ENCODE measurements at places on chromosomes 7 and 10.

- DNase-seq, result no peak
These were observed 43.7 kb upstream of the WASL start for GRCh38 chr7:123792547-123792946.

GRCh38 chr7:32611201-32612099, 116.2 kb downstream of the AVL9 start:
- DNase-seq, result no peak

DNA sequence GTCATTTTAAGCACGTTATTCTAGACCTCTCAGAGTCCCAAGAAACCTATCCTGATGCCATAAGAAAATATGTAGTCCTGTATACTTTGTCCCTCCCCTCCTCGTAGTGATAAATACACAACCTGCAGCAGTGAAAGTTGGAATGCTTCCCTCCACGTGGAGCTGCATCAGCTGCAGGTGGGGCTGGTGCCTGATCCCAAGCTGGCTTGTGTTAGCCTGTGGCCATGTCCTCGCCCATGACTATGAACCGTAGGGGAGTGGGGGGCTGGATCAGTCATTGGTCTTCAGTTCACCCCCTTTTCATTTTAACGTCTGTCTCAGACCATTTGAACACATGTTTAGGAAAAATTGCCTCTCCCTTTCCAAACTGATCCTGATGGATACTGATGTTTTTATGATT, 171.4 kb upstream of the HABP2 start:
- DNase-seq, result no peak

DNA sequence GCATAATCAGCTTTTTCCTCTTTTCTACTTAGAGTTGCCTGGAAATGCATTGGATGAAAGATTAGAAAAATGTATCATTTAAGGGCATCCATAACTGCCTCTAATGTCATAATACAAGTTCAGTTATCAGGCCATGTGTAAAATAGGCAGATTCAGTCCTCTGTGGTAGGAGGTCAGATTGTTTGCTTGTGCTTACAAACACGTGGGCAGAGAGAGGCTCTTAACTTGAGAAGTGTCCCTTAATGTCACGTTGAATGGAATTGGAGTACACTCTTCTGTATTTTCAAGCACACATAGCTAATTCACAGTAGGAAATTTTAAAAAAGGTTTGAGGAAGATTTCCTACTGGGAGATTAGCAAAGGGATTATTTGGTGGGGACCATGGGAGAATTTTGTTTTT, 359.8 kb upstream of the MTPN start:
- DNase-seq, result no peak

DNA sequence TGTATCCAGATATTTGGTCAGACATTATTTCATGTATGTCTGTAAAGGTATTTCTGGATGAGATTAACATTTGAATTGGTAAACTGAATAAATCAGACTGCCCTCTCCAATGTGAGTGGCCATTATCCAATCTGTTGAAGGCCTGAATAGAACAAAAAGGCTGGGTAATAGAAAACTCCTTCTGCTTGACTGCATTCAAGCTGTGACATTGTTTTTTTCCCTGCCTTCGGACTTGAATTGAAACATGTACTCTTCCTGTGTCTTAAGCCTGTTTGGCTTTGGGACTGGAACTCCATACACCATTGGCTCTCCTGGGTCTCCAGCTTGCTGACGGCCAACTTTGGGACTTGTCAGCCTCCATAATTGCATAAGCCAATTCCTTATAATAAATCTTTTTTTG, 36.0 kb upstream of the ARHGAP21 start:
- no peak for DNase-seq

- no peak for DNase-seq
These were observed 181.3 kb downstream of the BAMBI start for GRCh38 chr10:28858646-28859045.

GRCh38 chr10:74992068-74992467, 119.4 kb upstream of the SAMD8 start:
- DNase-seq, result no peak

- DNase-seq, result peak; percentile 65
These were observed 248.2 kb downstream of the SKAP2 start for GRCh38 chr7:26616235-26616634.

DNA sequence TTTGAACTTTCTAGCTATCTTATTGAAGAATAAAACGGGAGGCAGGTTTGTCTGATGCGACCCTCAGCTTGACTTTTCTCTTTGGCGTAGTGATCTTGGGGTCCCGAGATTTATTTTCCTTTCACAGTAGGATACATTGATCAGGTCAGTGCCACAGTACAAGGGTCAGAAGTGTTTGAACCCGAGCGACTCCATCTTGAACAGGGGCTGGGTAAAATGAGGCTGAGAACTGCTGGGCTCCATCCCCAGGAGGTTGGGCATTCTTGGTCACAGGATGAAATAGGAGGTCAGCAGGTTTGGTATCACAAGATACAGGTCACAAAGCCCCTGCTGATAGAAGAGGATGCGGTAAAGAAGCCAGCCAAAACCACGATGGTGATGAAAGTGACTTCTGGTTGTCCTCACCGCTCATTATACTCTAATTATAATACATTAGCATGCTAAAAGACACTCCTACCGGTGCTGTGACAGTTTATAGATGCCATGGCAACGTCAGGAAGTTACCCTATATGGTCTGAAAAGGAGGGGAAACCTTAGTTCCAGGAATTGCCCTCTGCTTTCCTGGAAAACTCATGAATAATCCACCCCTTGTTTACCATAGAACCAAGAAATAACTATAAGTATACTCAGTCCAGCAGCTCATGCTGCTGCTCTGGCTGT, 3.0 kb upstream of the TECPR1 start:
- no peak for DNase-seq

- no peak for DNase-seq
These were observed 76.6 kb downstream of the TCF7L2 start for GRCh38 chr10:113026679-113027078.

DNA sequence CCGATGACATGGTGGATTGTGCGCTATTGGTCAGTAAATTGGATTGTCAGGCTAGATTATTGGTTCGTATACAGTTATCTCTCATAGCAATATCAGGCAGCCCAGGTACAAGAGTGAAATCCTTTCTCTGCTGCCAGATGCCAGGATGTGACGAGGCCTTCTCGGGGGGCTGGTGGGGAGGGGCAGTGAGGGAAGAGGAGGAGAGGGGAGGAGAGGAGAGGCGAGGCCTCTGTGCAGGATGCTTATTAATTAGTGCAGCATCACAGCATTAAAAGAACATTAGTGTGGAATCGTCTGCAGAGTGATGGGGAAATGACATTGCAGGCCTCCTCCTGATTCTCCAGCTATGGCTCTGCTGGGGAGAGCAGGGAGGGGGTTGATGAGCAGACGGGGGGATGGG, 30.5 kb upstream of the SLF2 start:
- no peak for DNase-seq
